ENCODE measurements at places on chromosomes 1 and 21.

DNA sequence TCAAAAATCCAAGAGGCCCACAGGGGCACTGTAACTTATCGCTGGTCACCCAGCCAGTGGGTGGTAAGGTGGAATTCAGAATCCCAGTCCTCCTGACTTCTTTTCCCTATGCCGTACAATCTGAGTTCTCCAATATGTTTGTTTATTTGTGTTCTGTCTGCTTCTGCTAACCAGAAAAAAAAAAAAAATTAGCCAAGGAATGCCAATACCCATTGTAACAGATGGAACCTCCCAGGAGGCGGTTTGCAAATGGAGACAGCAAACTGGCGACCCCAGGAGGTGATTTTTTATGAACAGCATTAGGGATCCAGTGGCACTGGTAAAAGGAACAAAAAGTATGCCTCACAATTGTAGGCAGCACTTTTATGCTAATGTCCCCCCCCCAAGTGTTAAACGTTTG, 189.0 kb upstream of the FGGY start:
- no peak for DNase-seq

- no peak for DNase-seq
Observed at GRCh38 chr1:243488459-243489157, 232.8 kb downstream of the SDCCAG8 start.

DNA sequence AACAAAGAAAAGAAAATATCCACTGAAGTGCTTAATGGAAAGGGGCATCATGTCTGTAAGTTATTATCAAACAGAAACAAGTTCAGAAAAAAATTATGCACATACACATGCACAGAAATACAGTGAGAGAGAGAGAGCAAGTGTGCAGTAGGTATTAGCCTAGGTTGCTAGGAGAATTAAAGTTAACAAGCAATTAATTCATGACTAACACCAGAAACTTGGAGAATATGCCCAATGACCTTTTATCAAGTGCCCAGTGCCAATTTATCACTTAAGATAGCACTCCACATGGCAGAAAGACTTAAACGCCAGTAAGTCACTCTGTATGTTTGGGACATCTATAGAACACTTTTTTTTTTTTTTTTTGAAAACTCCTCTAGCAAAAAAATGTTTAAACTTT, 56.2 kb upstream of the SLC16A1 start:
- DNase-seq, result no peak

- DNase-seq, result no peak
Observed at GRCh38 chr21:29429218-29429617, 130.5 kb downstream of the BACH1 start.

GRCh38 chr1:156641761-156642264, at the start of gene BCAN:
BCAN (plus strand) TSS chr1:156642117; CDS start chr1:156646055, 3,938 bp downstream.
- no peak for DNase-seq

GRCh38 chr1:95118067-95118499, 928 bp downstream of the TLCD4 start:
- DNase-seq, result no peak

- peak; percentile 37 for DNase-seq
Observed at GRCh38 chr21:15592271-15592860, 137.4 kb upstream of the USP25 start.

DNA sequence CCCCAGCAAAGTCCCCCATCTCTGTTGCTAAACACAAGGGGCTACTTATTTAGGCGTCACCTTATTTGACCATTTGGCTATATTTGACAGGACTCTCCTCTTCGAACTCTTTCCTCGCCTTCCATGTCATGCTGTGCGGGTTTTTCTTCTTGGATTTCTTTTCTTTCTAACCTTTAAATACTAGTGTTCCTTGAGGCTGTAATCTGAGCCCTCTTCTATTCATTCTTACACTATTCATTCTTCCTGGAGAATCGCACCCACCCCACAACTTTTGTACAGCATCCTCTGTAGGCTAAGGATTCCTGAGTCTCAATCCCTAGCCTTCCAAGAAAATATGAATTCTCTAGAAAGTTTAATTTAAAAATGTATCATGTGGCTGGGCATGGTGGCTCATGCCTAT, 61.7 kb upstream of the C1orf115 start:
- DNase-seq, result no peak

DNA sequence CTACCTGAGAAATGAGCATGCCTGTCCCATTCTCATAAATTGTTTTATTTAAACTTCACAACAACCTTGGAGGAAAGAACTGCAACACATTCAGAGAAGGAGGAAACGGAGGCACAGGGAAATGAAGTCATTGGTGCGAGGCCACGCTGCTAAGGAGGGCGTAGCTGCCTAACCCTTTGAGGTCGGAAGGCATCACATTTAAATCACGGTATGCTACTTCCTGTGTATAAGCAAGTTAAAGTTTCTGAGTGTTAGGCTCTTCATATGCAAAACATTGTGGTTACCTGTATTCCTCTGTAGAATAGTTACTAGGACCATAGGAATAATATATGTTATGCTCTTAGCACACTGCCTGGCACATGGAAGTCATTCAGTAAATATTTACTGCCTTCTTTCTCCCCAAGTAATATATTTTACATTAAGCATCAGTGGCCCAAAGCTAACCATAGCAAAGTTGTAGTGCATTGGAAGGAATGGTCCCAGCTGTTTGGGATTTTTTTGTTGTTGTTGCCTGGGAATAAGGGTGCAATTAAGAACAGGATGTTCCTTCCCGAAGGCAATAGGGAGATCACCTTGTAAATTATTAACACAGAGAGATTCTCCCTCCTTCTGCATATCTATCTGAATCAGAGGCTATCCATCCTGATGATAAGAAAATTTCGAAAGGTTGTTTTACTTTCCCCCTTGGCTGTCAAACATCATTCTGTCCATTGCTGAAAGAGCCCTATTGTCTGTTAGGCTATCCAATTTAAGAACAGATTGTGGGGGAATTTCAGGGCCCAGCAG, 192.2 kb upstream of the C8B start:
- no peak for DNase-seq
